Gastrocnemius medialis (tissue), 4 donors: ENCODE measurements at places on chromosomes 4 and X. TPM values are rescaled to one million over a fixed set of nuclear protein-coding genes. Genes with fewer than 3 reads are reported as not detected.

Gene XAGE1A
- not detected for total RNA-seq

Gene PASD1
- total RNA-seq: not detected

Gene GTPBP6
- 44.7 TPM for total RNA-seq

Gene COL4A5
- total RNA-seq: 0.60 TPM

Gene XAGE2
- not detected for total RNA-seq

Gene ATP5ME
- 24.7 TPM for total RNA-seq

Gene RASL11B
- not detected for total RNA-seq

DNA sequence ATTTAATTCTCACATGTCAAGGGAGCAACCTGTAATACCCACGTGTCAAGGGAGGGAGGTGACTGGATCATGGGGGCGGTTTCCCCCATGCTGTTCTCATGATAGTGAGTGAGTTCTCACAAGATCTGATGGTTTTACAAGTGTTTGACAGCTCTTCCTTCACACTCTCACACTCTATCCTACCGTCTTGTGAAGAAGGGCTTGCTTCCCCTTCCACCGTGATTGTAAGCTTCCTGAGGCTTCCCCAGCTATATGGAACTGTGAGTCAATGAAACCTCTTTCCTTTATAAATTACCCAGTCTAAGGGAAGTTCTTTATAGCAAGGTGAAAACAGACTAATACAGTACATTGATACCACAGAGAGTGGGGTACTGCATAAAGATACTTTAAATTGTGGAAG is 17.7 kb downstream of the USP27X start:
- no peak overlapping the region for H3K4me3 ChIP-seq
- H3K36me3 ChIP-seq: no peaks in the 10 kb centered on the region
- H3K27ac ChIP-seq: no peak overlapping the region
- no peaks in the 10 kb centered on the region for H3K4me1 ChIP-seq
- no peaks in the 10 kb centered on the region for H3K27me3 ChIP-seq

GRCh38 chrX:121307449-121307848 is 260.0 kb downstream of the GLUD2 start:
- no peak overlapping the region for H3K4me3 ChIP-seq
- no peaks in the 10 kb centered on the region for H3K36me3 ChIP-seq
- H3K27ac ChIP-seq: no peak overlapping the region

DNA sequence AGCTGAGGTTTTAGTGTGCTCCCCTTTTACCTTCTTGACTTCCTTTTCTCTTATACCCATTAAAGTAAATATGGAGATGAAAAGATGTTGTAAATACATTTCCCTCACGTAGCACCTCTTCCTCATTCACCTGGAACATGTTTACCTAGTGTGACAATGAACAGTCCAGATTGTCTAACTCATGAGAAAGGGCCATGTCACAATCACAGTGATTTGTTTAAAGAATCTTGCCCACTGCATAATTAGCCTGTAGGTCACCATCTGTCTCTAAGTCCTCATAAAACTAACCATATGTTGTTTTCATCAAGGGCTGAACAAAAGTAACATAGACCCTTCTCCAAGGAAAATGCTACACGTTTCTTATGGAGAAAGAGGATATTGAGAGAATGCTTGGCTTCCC is 85.7 kb downstream of the TSPAN5 start:
- no peaks in the 10 kb centered on the region for H3K36me3 ChIP-seq
- DNase-seq: no peak
- peaks cover 6% of the 10 kb centered on the region for H3K4me1 ChIP-seq

DNA sequence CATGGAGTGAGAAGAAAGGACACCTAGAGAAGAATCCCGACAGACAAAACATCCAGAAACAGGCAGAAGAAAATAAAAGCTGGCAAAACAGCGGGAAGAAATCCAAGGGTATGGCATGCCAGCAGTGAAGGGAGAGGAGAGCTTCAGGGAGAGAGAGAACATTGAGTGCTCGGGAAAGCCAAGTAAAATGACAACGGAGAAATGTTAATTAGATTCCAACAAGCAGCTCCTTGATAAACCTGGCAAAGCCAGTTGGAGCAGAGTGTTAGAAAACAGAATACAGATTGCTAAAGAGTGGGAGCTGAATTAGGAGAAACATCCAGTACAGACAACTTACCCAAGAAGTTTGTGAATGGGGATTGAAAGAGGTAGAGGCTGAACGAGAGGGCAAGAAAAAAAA is 40.4 kb upstream of the MAOA start:
- H3K4me1 ChIP-seq: no peaks in the 10 kb centered on the region
- H3K36me3 ChIP-seq: no peaks in the 10 kb centered on the region

DNA sequence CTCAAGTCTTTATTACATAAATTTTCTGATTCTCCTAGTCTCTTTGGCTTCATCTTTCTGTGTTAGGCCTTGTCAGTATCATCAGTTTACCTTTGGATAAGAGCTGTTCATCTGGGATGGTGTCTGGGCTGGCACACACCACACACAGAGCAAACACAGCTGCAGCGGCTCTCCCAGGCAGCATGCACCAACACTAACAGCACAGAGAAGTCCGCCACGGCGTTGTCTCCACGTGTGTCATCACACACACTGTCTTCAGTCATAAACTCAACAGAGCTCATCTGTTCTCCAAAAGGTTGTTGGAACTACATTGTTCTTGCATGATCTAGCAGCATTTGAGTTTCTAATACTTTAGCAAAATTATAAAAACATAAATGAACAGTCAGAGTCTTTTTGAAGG is 851.9 kb upstream of the FRG1 start:
- H3K27ac ChIP-seq: no peak overlapping the region
- no peak for DNase-seq
- no peaks in the 10 kb centered on the region for H3K4me1 ChIP-seq
- no peak overlapping the region for H3K4me3 ChIP-seq
- no peaks in the 10 kb centered on the region for H3K27me3 ChIP-seq

GRCh38 chr4:96317891-96318290 is 478.0 kb downstream of the PDHA2 start:
- H3K4me3 ChIP-seq: peak overlapping the region; percentile 15
- H3K27me3 ChIP-seq: no peaks in the 10 kb centered on the region
- DNase-seq: no peak
- H3K36me3 ChIP-seq: no peaks in the 10 kb centered on the region
- H3K4me1 ChIP-seq: no peaks in the 10 kb centered on the region

DNA sequence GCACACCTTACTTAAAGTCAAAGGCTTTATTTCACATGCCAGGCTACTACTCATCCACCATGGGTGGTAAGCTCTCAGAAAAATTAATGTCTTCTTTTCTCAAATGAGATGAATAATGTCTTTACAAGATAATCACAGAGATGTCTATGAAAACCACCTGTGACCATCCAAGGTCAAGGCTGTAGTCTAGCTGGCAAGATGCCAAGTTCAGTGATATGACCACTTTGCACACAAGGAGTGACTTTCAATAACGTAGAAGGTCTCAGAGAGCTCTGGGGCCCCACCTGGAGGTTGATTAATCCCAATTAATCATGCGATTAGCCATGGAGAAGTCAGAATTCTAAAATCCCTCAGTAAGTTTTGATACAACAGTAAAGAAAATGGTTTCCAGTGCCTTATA is 20.5 kb downstream of the ANOS1 start:
- no peaks in the 10 kb centered on the region for H3K27me3 ChIP-seq
- H3K36me3 ChIP-seq: no peaks in the 10 kb centered on the region
- no peak overlapping the region for H3K27ac ChIP-seq
- DNase-seq: no peak
